ENCODE measurements at places on chromosomes 4 and X. TPM values are rescaled to one million over a fixed set of nuclear protein-coding genes. Genes with fewer than 3 reads are reported as not detected.

Gene PPEF2
- total RNA-seq: not detected

Gene SUPT20HL2
- total RNA-seq: not detected

DNA sequence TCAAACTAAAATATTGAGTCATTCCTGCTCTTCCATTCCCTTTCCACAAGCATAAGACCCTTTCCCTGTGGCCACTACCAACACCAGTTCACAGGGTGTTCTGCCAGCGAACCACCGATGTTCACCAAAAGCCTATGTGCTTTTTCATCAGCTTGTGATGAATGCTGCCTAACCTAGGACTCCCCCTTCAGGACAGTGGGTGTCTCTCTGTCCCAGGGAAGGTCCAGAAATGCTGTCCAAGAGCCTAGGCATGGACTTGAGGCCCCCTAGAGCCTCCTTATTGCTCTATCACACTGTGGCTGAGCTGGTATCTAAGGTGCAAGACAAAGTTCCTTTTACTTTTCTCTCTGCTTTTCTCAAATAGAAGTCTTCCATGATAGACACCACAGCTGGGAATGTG is 1015.6 kb downstream of the PCDH19 start:
- DNase-seq: peak; percentile 28

DNA sequence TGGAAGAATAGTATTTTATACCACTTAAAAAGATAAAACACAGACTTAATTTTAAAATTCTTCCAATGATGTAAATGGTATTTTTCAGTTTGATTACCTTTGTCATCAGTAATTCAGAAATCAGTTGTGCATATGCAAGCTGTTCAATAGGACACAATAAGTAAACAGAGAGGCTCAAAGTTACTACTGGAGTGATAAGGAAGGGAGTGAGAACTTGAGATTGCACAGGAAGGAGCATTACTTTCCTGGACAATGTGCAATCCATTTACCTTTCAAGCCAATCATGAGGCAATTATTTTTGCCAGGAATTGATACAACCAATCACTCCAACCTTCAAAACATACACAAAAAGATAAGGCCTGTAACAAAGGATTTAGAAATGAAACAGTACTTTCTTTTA is 1024.3 kb downstream of the RAPGEF2 start:
- no peak for DNase-seq

Gene ZNF280C
- total RNA-seq: 33.1 TPM

Gene CLDN22
- total RNA-seq: not detected

Gene RAB41
- not detected for total RNA-seq

Gene TBC1D9
- 8.8 TPM for total RNA-seq

GRCh38 chrX:81202456-81202819 is 536 bp downstream of the SH3BGRL start:
- no peak for DNase-seq

DNA sequence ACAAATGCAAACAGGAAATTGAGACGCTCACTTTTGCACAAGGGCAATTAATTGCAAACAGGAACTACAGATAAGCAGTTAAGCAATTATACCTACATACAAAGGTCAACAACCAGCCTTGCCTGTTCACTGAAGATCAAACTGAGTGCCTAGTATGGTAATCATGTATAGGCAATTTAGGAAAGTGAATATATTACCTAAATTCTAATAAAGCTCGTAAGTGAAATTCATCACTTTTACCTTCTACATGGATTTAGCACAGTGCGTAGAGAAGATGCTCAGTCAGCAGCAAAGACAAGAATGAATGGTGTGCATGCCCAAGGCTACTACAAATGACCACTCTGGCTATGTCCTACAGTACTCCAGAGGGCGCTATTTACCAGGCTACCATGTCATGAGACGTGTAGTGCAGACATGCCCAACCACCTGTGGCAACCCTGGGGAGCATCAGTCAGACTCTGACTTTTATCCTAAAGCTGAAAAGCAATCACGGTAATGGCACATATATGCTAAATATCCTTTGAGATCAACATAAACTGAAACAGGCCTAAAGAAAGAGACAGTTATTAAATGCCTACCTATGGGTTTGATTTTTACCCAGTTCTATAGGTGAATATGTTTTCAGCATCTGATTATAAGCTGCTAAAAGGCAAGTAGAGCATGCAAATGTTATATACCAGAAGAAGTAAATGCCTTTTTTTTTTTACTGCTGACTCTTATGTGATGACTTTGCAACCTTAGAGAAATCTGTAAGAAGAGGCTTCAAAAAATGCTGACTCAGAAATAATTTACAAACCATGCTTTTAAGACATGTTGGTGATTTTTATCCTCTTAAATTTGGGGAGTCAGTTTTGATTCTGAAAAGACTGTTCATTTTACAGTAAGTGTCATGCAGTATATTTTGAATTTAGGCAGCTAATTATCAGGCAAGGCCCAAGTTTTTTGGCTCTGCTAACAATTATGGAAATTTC is 178.0 kb downstream of the PPP3CA start:
- DNase-seq: peak; percentile 88

Gene RHOXF1
- not detected for total RNA-seq

Gene ODAPH
- not detected for total RNA-seq

GRCh38 chr4:37652747-37653527 is 33.2 kb downstream of the RELL1 start:
- DNase-seq: no peak

DNA sequence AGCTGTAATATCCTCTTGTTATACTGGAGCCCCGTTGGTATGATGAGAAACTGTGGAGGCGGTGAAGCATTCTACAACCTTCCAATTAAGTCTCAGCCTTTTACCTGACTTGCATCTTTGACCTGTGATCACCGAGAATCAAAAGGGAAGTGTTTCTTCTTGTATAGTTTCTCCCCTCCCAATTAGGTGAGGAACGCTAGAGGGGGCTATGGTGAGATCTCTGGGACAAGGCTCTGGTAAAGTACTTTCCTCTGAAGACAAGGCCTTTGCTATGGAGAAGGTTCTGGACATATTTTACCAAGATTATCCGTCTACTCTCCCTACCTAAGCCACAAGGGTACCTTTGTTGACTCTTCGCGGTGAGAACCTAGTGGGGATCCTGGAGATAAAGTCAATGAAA is 111.3 kb downstream of the CBLL2 start:
- DNase-seq: no peak

Gene TRPC3
- 0.17 TPM for total RNA-seq

GRCh38 chr4:16171831-16172230 is 54.4 kb downstream of the TAPT1 start:
- DNase-seq: no peak

Gene HSFX4
- not detected for total RNA-seq

Gene LRAT
- 0.94 TPM for total RNA-seq

GRCh38 chr4:170247596-170247995 is 157.8 kb upstream of the AADAT start:
- no peak for DNase-seq

DNA sequence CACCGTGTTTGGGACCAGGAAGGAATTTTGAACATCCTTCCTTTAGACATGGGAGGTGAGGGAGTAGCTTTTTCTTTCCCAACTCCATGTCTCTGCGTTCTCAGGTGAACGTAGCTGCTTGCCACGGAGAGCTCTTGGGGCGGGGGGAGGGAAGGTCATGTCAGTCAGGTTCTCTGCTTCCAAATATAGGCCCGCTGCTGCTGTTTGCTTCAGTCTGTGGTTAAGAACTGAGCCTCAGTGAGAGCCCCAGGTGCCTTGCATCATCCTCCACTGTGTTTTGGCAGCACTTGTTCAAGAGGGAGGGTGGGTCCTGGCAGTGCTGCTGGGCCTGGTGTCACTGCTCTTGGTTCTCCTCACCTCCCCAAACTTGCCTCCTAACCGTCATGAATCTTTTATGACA is 46.5 kb downstream of the HADH start:
- DNase-seq: no peak

Gene NMU
- 1.8 TPM for total RNA-seq

Gene RAI2
- total RNA-seq: 0.59 TPM

GRCh38 chrX:69968950-69969349 is 80.8 kb downstream of the AWAT2 start:
- no peak for DNase-seq

Gene TBC1D25
- 3.1 TPM for total RNA-seq

DNA sequence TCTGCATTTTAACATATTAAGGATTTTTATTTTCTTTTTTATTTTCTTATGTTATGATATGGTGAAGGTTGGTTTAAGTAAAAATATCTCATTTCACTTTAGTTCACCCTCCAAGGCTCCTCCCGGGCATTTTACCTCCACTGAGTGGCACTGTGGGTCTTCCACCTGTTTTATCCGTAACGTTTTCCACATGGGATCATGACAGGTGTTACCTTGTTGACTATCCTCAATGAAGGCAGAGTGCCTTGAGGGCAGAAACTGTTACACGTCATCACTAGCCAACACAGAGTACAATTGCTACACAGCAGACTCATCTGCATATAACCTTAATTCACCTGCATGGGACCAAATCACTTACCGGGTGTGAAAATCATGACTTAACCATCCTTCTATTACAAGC is 105.8 kb downstream of the GEMIN8 start:
- DNase-seq: no peak

Gene GAGE12E
- not detected for total RNA-seq

GRCh38 chrX:31580227-31580626 is 508.4 kb upstream of the FTHL17 start:
- no peak for DNase-seq

Gene RIPPLY1
- total RNA-seq: not detected

DNA sequence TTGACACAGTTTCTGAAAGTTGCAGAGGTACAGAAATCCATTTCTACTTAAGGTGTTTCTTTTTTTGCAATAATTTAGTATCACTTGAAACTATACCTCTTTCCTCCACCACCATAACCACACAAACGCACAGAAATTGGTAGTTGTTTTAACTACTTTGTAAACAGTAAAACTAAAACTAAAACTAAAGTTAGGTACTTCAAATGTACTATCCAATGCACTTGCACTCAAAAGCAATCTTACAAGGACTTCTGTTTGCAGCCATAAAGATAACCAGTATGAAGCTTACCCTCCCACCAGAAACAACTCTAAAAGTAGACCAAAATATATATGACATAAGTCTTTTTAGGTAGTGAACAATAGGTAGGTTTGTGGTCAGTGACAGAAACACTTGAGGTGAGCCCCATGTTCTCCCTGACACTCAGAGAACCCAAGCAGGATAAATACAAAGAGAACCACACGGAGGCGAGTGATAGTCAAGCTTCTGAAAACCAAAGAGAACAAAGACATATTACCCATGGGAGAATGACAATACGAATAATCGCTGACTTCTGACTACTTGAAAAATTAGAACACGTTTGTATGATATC is 72.2 kb upstream of the VBP1 start:
- DNase-seq: no peak

Gene RIBC1
- 0.62 TPM for total RNA-seq

DNA sequence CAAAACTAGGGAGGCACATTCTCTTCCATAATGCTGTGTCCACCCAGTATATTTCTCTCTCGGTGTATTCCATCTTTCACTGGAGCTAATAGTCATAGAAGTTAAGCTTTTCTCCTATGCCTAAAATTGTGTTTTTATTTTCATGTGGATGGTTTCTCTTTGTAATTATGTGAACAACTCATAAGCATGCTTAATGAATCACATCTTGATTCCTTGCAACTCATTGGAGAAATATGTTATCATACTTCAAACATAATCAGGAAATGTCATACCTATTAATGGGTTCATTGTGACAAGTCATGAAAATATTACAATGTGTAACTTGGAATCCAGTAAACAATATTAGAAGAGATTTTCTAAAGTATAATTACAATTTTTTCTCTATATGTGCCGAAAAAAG is 186.3 kb downstream of the SLC7A11 start:
- no peak for DNase-seq

Gene SNCA
- 5.6 TPM for total RNA-seq

GRCh38 chrX:110004215-110004614 is 1.3 kb downstream of the TMEM164 start:
- peak; percentile 7 for DNase-seq

Gene PIGA
- total RNA-seq: 17.2 TPM

GRCh38 chr4:158130204-158130603 is 42.6 kb downstream of the GASK1B start:
- DNase-seq: no peak

DNA sequence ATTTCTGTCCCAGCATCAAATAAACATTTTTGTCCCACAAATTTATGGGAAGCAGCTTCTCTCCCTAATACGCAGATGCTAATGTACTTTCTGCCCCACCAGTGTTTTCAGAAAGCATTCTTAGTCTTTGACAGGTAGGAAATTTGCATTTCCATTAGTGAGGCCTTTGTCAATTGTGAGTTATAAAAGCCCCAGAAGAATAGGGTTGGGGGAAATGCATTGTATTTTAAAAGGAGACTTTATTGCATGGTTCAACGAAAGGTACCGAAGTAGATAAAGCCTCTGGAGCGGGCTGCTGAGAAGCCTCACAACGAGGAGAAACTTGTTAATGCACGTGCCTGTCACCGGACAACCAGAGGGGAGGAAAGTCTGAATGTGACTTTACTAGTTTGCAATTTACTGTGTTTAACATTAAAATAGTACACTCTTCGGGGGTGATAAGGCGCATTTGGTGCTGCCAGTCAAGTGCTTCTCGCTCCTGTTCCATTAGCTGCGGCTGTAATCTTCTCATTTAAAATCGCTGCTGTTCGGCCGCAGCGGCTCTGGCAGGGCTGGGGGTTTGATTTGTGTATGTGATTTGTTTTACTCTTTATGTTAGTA is 63.4 kb downstream of the DCTD start:
- DNase-seq: no peak

Gene SLC49A3
- total RNA-seq: 1.9 TPM

DNA sequence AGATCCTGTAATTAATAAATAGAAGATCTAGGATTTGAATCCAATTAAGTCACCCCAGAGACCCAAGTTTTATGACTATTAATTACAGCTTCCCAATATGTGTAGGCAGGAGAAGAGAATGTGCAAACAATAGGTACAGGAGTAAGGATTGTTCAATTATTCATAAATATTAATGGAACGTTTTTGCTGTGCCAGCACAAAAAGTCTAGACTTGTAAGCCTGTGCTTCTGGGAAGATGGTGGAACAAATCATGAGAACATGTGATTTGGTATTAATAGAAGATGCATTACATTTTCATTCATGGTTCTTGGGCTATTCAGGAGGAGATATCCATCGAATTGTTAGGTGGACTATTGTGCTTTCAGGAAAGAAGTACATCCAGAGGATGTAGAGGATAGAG is 1240.9 kb downstream of the STIM2 start:
- DNase-seq: no peak

Gene DCAF4L1
- 0.06 TPM for total RNA-seq

Gene ATP7A
- total RNA-seq: 4.4 TPM

Gene L1CAM
- 0.49 TPM for total RNA-seq

GRCh38 chrX:97895751-97896150 is 1012.0 kb downstream of the RPA4 start:
- no peak for DNase-seq
